ENCODE measurements at places on chromosomes 13 and 19.

DNA sequence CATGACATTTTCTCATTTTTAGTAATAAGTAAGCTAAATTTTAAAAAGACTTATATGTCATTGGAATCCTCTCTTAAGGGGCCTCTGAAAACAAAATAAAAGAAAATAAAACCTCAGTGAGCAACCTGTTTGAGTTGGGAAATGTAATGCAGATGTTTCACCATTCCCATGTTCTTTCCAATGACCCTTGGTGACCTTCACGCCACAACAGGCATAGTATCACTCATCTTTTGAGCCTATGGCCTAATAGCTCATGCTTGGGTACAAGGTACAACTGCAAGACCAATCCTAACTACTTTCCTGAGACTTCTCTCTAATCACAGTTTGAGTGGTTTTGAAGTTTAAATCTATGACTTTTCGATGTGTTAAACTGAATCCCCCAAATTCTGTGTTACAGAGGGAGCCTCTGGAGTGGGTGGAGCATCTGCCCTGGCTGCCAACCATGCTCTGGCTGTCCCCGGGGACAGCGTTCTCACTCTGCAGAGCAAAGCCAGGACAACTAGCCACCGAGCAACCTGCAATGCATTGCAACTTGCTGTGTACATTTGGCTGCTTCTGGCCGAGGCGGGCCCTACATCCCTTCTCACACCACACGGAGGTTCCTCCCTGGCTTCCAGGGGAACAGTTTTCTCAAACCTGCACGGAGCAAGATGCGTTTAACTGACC is 307.9 kb upstream of the MAB21L1 start:
- no peak for DNase-seq

DNA sequence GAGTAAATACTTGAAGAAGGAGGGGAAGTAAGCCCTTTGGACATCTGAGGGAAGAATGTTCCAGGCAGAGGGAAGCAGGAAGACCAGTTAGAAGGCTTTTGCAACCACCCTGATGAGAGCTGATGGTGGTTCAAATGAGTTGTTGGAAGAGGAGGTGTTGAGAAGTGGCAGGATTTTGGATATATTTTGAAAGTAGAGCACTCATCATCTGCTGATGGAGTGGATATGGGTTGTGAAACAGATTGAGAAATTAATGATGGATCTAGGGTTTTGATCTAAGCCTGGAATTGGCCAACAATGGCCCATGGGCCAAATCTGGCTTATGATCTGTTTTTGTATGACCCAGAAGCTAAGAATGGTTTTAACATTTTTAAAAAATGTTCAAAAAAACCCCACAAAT is 230.7 kb downstream of the NDFIP2 start:
- no peak for DNase-seq

DNA sequence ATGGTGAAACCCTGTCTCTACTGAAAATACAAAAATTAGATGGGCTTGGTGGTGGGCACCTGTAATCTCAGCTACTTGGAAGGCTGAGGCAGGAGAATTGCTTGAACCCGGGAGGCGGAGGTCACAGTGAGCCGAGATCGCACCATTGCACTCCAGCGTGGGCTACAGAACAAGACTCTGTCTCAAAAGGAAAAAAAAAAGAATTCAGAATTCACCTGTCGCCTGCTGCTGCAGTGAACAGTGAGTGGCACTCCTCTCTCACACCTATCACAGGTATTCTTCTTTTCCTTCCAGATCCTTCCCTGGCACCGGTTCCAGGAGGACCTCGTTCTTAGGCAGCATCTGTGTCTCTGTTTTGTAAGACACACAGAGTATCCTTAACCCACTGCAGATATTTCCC is 5.8 kb upstream of the MVB12A start:
- no peak for DNase-seq

GRCh38 chr13:38366954-38367645 is 17.4 kb downstream of the UFM1 start:
- DNase-seq = no peak

Measured in head of caudate nucleus (tissue), 42 donors.